Fibroblast of villous mesenchyme (primary cell): ENCODE measurements at places on chromosomes 1 and 21. TPM values are rescaled to one million over a fixed set of nuclear protein-coding genes. Genes with fewer than 3 reads are reported as not detected.
A peak's percentile ranks its signal among the peaks of the same experiment; 100 is the strongest.

GRCh38 chr1:32886004-32886827 is at the start of gene HPCA:
HPCA (plus strand) TSS chr1:32886491; CDS start chr1:32888899, 2,408 bp downstream.
- peak; percentile 67 for DNase-seq

- DNase-seq = peak; percentile 89
These were observed at the start of gene GBP2 for GRCh38 chr1:89125913-89126580. GBP2 (minus strand) TSS chr1:89126114; CDS start chr1:89121966, 4,148 bp downstream.

GRCh38 chr1:26477446-26478152 is 5.4 kb downstream of the HMGN2 start:
- DNase-seq = no peak

- DNase-seq = no peak
These were observed 3.4 kb downstream of the GBP5 start for GRCh38 chr1:89269277-89269676.

- no peak for DNase-seq
These were observed 102.9 kb downstream of the PTPN14 start for GRCh38 chr1:214448536-214448935.

- peak; percentile 35 for DNase-seq
These were observed 56.7 kb downstream of the S1PR1 start for GRCh38 chr1:101293461-101294051.

- no peak for DNase-seq
These were observed 160.7 kb downstream of the PGBD5 start for GRCh38 chr1:230265200-230266115.

DNA sequence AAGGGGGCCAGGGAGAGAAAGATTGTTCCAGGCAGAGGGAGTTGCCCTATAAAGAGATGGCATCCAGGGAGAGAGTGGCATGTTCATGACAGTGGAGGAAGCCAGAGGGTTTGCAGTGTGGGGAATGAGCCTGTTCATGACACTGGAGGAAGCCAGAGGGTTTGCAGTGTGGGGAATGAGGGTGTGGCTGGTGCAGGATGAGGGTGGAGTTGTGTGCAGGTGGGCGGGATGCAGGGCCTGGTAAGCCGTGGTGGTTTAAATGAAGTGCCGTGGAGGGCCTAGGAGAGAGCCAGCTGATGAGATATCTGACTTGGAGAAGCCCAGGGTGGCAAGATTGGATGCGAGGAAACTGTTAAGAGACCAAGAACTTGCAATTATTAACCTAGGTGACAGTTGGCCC is 131.8 kb downstream of the CAMTA1 start:
- no peak for DNase-seq

DNA sequence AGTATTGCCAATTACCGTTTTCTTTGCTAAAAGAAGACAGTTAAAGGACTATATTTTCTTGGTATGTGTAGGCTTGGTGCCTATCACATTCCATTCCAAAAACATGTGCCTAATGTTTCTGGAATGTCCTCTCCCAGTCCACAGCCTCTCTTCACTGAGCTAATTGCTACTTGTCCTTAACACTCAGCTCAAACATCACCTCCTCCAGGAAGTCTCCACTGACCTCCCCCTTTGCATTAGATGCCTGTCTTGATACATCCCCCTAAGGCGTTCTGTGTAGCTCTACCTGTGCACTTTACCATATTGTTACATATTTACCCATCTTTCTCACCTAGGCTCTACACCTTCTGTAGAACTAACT is 195.6 kb upstream of the CAMK1G start:
- DNase-seq = no peak

DNA sequence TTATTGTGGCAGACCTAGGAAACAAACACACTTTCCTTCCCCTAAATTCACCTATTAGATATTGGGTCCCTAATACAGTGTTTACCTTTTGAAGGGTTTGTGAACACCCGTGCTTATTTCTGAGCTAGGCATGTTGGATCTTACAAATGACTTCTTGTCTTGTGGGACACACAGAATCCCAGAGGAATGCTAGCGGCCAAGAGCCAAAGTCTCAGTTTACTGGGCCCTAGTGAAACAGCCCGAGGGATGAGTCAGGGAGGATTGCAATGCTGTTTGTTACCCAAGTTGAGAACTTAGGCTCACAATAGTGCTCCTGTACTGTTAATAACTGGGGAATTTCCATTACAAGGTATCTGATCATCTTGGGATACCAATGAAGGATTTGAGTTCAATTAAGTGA is 100.1 kb upstream of the AKT3 start:
- peak; percentile 59 for DNase-seq

GRCh38 chr21:31873696-31874599 is 1.1 kb downstream of the HUNK start:
- no peak for DNase-seq

GRCh38 chr1:241229216-241229615 is 127.8 kb downstream of the RGS7 start:
- no peak for DNase-seq

The LENEP gene
- 0.32 and 0.43 TPM in 2 replicates for total RNA-seq

The VASH2 gene
- 0.43 and 0.97 TPM in 2 replicates for total RNA-seq
